ENCODE measurements at places on chromosomes 11 and 22. TPM values are rescaled to one million over a fixed set of nuclear protein-coding genes. Genes with fewer than 3 reads are reported as not detected.

- DNase-seq, result no peak
- H3K36me3 ChIP-seq, result no peaks in the 10 kb centered on the region
- H3K4me1 ChIP-seq, result no peaks in the 10 kb centered on the region
- H3K27ac ChIP-seq, result no peak overlapping the region
Measured at GRCh38 chr11:67671211-67671520, 3.3 kb downstream of the ALDH3B2 start.

DNA sequence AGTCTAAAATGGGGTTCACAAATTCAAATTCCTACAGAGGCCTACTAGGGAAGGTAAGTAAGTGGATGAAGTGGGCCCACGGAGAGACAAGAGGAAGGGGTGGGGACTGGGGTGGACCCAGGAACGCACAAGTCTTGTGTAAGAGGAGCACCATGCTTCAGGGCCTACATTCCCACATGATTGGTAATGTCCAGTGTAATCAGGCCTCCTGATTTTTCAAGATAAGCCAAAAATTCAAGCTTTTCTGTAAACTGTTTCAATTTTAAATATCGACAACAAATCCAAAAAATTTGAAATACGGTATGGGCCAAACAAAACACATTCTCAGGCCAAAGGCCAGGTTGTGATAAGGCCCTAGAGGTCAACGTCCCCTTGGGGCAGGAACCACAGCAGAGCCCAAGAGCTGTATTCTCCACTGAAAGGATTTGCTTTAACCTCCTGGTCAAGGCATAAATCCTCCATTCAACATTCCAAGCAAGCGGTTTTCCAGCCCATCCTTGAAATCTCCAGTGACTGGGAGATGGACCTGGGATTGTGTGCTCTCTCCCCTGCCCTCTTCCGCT lies 116.4 kb downstream of the TRIM29 start:
- DNase-seq, result no peak
- peaks cover 5% of the 10 kb centered on the region for H3K27me3 ChIP-seq
- H3K27ac ChIP-seq, result no peak overlapping the region
- no peak overlapping the region for H3K4me3 ChIP-seq

HIC2 gene
- total RNA-seq, result 6.8 TPM

- peak overlapping the region; percentile 97 for H3K27ac ChIP-seq
- DNase-seq, result no peak
- peaks cover 44% of the 10 kb centered on the region for H3K4me1 ChIP-seq
- no peaks in the 10 kb centered on the region for H3K27me3 ChIP-seq
- H3K4me3 ChIP-seq, result peak overlapping the region; percentile 98
Measured at GRCh38 chr22:35649636-35650250, 1.5 kb downstream of the APOL6 start.

DNA sequence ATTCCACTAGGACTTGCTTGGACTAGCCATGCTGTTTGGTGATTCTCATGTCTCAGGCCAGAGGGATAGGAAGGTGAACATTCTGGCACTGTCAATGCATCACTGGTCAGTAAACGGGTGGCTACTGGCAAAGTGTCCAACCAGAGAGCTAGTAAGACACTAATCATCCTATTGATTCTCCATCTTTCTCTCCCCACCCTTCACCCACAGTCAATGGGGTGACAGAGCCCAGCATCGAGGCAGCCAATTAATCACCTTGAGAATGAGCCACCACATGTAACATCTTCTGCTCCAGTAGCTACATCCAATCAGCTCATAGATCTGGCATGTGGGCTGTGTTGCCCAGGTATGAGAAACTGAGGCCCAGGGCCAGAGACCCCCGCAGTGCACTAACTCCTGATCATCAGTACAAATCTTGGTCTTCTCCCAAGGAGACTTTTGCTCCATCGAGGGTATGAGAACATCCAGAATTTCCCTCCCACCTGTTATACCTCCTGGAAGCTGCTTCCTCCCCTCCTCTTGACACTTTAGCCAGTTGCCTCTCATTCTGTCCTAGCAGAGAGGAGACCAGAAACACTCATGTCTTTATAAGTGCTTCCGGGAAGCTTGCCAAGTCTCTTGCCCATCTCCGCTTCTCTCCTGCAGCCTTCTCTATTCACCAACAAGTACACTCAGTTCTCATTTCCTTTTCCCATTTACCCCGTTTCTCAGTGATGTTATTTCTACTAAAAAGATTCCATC lies 17.0 kb downstream of the HTR3A start:
- DNase-seq, result no peak
- H3K27ac ChIP-seq, result no peak overlapping the region
- H3K4me1 ChIP-seq, result no peaks in the 10 kb centered on the region
- H3K36me3 ChIP-seq, result no peaks in the 10 kb centered on the region

DNA sequence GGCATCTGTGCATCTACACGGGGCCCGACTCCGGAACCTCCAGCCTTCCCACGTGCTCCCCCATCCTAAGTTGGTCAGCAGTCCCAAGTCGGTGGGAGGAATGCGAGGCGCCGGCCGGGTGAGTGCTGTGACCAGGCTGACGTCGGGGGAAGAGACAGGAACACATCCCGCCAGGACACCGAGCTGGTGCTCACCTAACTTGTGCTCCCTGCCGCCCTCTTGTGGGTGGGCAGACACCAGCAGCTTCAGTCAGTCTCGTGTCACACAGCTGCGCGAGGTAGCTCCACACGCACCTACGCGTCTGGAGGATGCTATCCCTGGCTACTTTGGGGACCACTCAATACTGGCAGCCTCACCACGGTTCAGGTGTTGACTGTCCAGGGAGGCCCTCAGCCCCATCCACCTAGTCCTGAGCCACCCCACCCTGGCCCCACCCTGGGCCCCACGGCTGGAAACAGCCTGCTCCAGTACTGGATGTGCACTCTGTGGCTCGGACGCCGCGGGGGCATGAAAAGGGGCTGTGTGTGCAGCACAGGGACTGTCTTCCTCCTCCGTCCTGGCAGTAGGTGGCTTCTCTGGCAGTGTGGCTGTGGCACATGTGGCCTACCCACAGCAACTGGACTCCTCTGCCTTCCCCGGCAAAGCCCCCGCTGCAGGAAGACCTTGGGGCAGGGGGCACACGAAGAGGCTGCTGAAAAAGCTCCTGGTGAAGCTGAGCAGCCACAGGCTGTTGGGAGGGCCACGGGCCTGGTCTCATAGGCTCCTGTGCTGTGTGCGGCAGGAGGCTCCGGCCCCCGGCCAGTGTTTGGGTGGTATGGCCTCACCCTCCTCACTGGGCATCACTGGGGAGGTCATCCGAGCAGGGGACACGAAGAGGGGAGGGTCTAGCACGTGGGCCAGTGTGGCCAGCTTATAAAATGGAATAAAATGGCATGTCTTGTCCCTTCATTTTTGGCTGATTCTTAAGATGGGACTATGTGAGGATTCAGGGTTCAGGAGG lies 11.2 kb upstream of the BID start:
- H3K36me3 ChIP-seq, result no peaks in the 10 kb centered on the region
- H3K4me3 ChIP-seq, result no peak overlapping the region
- H3K27me3 ChIP-seq, result no peaks in the 10 kb centered on the region
- peaks cover 21% of the 10 kb centered on the region for H3K4me1 ChIP-seq
- DNase-seq, result peak; percentile 56

DNA sequence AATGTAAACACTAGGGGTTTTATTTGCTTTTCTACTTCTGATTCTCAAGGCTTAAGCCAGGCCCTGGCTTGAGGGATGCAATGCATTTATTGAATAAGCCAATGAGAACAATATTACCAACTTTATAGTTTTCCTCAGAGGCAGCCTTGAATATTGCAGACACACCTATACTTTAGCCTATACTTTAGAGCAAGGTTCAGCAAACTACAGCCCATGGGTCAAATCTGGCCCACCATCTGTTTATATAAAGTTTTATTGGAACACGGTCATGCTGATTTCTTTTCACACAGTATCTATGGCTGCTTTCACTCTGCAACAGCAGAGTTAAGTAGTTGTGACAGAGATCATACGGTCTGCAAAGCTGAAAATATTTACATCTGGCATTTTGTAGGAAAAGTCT lies 50.3 kb upstream of the E2F8 start:
- no peaks in the 10 kb centered on the region for H3K4me1 ChIP-seq
- H3K4me3 ChIP-seq, result no peak overlapping the region
- no peak for DNase-seq
- H3K36me3 ChIP-seq, result no peaks in the 10 kb centered on the region
- no peaks in the 10 kb centered on the region for H3K27me3 ChIP-seq

DNA sequence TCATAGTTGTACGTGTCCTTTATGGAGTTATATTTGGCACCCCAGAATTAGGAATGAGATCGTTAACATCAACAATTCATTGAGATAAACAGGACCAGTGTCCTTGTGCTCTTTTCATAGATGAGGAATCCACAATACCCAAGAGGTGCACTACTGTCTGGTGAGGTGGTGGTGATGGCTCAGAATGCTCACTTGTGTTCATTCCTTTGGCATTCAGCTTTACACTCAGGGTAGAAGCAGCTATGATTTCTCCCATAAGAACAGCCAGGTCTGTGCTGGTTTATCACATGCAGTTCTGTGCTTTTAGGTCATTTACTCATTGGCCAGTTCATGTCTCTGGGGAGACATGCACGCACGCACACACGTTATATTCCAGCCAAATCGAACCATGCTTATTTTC lies 167.2 kb downstream of the FAT3 start:
- DNase-seq, result no peak
- H3K4me1 ChIP-seq, result no peaks in the 10 kb centered on the region
- H3K27me3 ChIP-seq, result no peaks in the 10 kb centered on the region
- no peaks in the 10 kb centered on the region for H3K36me3 ChIP-seq
- no peak overlapping the region for H3K4me3 ChIP-seq
- no peak overlapping the region for H3K27ac ChIP-seq

DNA sequence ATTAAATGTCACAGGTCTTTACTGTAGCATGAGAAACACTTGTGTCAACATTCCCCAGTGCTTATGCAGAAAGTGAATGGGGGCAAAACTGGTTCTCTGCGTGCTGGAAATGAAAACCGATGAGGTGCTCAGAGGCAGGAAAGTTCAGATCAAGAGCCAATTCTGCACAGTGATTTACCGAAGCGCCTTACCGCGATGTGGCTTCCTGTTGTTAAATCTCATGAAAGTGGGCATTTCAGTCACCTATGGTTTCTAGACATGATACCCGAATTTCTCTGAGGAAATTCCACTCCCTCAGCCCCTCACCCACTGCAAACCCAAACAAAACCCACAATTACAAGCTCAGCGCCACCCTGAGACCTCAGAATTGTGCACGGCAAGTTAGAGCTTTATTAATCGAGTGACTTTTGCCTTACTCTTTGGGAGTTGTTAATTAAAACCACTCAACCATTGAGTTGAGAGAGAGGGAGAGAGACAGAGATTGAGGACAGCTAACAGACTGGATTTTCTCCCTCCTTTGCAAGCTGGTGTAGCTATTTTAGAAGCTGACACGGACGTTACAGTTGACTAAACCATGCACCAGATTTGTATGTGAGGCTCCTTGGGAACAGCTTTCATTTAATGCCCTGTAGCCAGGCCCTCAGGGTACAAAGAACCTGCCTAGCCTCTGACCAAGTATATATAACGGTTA lies 196.4 kb downstream of the DBX1 start:
- H3K4me3 ChIP-seq, result no peak overlapping the region
- no peaks in the 10 kb centered on the region for H3K36me3 ChIP-seq
- peaks cover 6% of the 10 kb centered on the region for H3K4me1 ChIP-seq

DNA sequence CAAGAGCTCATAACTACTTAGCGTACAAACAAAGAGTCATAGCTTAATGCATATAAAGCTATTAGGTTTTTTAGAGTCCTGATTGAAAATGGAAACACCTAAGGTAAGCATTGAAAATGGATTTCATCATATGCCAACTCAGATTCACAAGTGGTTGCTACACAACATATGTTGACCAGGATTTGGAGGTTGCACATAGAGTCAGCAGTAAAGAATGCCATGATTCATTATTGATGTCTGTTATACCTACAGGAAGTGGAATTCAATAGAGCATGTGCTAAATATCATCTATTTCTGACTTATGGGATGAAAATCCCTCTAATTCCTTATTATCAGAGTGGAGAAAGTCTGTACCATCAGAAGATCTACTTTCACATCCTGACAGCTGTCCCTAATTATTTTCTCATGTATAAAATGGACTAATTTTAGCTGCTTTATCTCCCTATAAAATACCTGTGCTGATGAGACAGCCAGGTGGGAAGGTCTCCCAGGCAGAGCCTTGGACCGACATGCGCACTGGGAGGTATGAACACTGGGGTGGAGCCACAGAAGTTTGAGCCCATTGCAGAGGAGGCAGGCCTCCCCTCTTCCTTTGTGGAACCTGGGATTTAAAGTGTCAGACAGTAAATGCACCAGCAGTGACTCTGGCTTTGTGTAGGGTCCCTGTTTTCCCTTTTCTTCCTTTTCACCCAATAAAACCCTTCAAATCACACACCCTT lies 204.2 kb downstream of the AASDHPPT start:
- H3K27me3 ChIP-seq, result no peaks in the 10 kb centered on the region
- H3K4me1 ChIP-seq, result no peaks in the 10 kb centered on the region
- no peaks in the 10 kb centered on the region for H3K36me3 ChIP-seq
- H3K4me3 ChIP-seq, result no peak overlapping the region

All from CD8-positive, alpha-beta memory T cell (primary cell).